Natural killer cell (primary cell): ENCODE measurements at places on chromosomes 4 and X. TPM values are rescaled to one million over a fixed set of nuclear protein-coding genes. Genes with fewer than 3 reads are reported as not detected.

DNA sequence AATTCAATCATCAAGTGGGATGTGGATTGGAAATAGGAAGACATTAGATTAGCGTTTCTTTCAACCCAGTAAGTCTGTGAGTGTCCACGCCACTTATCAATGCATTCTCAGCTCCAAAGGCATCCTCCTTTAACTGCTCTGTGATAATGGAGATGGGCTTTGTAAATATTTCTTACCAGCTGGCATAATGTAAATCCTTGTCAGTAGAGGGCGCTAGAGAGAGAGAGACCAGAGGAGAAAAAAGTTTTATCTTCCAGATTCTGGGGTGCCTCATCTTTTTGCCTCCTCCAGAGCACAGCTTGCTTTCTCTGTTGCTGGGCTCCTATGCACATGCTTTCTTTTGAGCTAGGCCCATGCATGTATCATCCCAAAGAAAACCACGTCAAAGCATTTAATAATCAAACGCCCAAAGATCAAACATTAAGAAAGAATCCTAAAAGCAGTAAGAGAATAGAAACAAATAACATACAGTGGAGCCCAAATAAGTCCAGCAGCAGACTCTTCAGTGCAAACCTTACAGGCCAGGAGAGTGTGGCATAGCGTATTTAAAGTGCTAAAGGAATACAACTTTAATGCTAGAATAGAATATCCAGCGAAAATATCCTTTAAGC lies 9.6 kb upstream of the MTMR1 start:
- peak; percentile 79 for DNase-seq

DNA sequence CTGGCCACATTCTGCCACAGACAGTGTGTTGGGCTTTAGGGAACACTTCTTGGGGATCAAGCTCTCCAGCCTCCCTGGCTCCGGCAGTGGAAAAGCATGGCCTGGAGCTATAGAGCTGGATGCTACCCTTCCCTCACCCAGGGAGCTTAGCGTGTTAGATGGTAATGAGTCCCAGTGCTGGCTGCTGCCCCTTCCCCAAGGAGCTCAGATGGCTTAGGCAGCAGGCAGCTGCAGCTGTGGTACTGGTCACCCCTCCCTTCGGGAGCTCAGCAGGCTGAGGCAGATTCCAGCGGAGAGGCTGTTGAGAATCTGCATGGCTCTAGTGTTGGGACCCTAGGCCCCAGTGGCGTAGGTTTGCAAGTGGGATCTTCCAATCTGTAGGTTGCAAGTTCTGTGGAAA lies 19.5 kb downstream of the TMEM144 start:
- no peak for DNase-seq

- no peak for DNase-seq
Observed at GRCh38 chr4:37994569-37994968, 34.4 kb downstream of the PTTG2 start.

GRCh38 chrX:41556958-41557357 lies 109.8 kb downstream of the NYX start:
- DNase-seq: no peak

The RAB33A gene
- 4.4 TPM for total RNA-seq

DNA sequence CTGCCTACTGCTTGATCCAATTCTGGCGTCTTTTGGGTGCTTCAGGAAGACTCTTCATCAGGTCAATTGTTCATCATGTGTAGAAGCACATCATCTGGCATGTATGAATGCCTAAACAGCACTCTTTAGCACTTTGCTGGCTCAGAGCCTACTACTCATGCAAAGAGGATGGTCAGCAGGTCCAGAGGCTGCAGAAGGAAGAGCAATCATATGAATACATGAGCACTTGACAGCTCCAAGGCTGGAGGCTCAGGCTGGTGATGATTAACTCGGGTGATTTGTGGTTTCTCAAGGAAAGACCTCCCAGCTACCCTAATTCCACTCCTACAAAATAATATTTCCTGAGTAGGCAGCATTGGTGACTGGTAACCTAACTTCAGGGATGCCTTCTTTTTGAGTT lies 103.8 kb upstream of the CXCL13 start:
- no peak for DNase-seq

The DAPP1 gene
- 7.3 TPM for total RNA-seq

The MTNR1A gene
- total RNA-seq: not detected

The SLIT2 gene
- total RNA-seq: not detected

DNA sequence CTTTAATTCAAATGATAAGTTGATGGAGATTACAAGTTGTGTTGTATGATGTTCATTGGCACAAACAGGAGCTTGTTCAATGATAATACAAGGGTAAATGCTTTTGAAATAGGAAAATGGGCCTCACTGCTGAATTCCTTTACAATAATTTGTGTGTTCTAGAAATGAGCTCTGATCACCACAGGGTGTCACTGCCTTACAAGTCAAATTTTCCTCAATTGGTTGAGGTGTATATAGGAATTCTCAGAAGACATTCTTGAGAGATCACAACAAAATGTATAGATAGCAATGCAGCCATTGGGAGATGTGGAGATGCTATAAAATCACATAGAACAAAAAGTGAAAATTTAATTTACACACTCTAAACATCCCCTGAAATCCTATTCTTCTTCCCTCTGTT lies 49.6 kb downstream of the KLF8 start:
- peak; percentile 69 for DNase-seq

- no peak for DNase-seq
Observed at GRCh38 chr4:42083816-42084215, 68.6 kb downstream of the BEND4 start.

The FHIP1A gene
- total RNA-seq: 3.0 TPM

The CLDN24 gene
- not detected for total RNA-seq

- peak; percentile 66 for DNase-seq
Observed at GRCh38 chrX:20252381-20253231, 14.1 kb downstream of the RPS6KA3 start.

- DNase-seq: no peak
Observed at GRCh38 chr4:52843958-52844357, 18.2 kb upstream of the RASL11B start.

GRCh38 chr4:175341203-175341755 lies 423.1 kb downstream of the ADAM29 start:
- DNase-seq: no peak

DNA sequence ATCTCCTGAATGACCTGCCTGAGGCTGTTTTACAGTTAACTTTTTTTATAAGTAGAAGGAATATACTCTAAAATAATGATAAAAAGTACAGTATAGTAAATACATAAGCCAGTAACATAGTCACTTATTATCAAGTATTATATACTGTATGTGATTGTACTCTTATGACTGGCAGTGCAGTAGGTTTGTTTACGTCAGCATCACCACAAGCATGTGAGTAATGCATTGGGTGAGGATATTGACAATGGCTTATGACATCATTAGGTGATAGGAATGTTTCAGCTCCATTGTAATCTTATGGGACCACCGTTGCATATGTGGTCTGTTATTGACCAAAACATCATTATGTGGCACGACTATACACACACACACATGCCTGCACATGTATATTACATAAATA lies 20.5 kb downstream of the NUDT9 start:
- no peak for DNase-seq

DNA sequence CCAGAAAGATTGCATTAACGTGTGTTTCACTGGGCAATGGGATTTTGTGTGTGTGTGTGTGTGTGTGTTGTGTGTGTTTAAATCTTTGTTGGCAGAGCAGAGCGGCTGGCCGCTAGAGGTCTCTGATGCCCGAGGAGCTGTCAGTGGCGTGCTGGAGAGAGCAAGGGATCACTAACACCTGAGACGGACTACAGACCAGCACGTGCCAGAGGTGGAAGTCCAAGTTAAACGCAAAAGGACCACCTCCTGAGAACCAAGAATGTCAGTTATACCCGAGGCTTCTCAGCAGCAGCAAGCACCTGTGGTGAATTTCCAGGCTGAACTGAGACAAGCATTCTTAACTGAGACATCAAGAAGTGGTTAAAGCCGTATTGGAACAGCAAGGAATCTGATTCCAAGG lies 9.0 kb upstream of the SLC25A14 start:
- DNase-seq: no peak

DNA sequence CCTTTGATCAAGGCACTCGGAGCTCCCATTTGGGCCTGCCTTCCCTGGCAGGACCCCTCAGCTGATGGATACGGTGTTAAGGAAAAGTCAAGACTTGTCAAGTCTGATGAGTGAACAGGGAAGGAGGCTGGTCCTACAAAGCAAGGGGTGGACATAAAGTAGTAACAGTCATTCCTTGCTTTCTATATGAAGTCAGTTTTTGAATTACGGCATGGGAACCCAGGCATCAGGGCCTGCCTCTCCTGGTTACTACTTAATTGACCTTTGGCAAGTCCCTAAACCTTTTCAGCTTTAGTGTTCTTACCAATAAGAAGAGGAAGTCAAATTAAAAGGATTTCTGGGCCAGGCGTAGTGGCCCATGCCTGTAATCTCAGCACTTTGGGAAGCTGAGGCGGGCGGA lies 7.0 kb downstream of the CHST7 start:
- DNase-seq: no peak

DNA sequence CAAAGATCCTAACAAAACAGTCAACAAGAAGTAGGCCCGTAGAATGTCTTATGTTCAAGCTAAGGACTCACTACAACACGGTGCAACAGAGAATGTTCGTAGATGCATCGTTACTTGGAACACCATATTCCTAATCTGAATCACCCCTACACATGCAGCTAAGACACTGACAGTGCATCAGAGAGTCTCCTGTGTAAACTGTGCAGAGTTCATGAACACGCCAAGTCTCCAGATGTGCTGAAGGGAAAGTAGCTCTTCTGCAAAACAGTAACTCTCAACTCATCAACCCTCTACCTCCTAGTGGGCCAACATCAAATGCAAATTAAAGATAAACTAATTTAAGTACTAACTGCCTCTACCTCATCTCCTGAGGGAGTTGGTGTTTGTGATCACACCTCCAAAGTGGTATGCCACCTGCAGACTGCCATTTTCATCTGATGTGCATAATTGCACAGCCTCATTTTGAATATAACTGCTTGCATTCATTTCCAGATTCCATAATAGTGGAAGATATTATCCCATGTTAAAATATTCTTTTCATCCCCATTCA lies 73.5 kb downstream of the MOSPD2 start:
- no peak for DNase-seq

The BEX4 gene
- total RNA-seq: 47.1 TPM

GRCh38 chr4:88396681-88397080 lies 18.0 kb downstream of the HERC6 start:
- DNase-seq: no peak

DNA sequence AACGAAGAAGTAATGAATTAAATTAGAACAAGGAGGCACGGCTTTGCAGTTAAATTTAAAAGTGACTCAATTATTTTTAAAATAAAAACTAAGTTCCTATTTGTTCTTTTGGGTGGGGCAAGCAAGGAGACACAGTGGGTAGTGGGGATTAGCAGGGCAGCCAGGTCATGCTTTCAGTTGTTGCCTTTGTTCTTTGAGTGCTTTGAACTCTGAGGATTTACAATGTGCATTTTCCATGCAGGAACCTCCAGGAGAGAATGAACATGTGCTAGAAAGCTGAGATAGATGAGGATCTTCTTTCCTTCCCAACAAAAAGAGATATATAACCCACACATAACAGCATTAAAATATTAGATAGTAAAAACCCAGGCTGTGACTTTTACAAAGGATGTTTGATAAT lies 420.4 kb upstream of the CTSO start:
- no peak for DNase-seq

DNA sequence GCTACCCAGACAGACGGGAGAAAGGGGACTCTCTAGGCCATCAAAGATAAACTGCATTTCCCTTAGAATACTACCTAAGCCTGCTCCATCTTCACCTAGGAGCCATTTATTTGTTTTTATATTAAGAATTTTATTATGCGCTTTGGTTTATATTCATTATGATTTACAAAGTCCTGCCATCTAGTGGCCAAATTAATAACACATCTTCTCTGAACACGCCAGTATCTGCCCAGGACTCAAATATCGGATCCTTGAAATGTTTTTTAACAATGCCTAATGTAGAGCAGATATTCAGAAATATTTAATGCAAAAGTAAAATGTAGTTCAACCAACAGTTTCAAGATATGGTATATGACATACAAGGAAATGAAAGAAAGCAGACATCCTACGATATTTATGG lies 20.8 kb upstream of the PRPS2 start:
- peak; percentile 60 for DNase-seq

DNA sequence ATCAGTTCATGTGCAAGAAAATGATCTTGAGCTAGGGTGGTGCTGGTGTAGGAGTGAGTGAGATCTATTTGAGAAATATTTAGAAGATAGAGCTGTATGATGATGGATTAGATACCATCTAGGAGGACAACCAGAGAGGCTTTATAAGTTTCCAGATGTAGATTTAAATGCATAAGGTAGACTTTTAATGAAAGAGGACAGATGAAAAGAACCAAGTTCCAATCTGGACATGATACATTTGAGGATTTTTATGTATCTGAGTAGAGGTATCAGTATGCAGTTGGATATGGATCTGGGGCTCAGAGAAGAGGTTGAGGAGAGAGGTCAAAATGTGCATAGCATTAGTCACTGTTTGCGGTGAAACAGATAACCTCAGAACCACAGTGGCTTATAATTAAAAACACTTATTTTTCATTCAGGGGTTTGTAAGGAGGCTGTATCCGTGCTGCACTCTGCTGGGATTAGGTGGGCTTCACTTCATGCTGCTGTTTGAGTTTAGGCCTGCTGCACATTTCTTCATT lies 348.7 kb downstream of the BMPR1B start:
- no peak for DNase-seq

The KLF8 gene
- 11.2 TPM for total RNA-seq

The HPGDS gene
- 0.36 TPM for total RNA-seq

The NXF2B gene
- total RNA-seq: not detected

DNA sequence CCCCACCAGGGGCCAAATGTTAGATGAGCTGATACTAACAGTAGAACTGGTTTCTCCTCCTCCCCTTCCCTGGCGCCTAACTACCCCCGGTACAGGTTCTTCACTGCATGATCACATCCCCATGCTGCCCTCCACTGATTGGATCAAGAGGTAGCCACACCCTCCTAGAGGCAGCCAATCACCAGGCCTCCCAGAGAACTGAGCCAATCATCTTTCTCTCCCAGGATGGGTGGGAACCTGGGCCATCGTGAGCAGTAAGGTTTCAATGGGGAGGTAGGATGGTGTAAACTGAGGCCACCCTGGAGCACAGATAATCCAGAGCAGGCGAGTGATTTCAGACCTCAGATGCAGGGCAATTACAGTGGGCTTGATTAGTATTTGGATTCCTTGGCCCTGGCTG lies 64.2 kb downstream of the PPP2R2C start:
- DNase-seq: no peak
